ENCODE measurements at places on chromosomes 2 and 18.

DNA sequence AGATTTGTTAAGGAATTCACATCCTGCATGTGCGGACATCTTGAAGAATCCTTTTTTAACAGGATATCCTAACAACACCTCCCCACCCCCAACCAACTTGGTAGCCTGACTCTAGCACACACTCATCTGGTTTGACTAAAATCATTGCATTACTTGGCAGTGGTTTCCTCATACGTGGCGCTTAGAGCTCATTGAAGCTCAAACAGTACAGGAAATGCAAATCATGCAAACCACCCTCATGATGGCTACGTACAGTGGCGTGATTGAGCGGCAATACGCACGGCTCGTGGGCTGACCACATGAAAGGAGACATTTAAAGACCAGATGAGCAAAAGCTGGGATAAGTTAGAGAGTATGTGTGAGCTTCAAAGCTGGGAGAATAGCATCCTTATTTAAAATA lies 336.2 kb downstream of the ZEB2 start:
- DNase-seq: peak; percentile 42

DNA sequence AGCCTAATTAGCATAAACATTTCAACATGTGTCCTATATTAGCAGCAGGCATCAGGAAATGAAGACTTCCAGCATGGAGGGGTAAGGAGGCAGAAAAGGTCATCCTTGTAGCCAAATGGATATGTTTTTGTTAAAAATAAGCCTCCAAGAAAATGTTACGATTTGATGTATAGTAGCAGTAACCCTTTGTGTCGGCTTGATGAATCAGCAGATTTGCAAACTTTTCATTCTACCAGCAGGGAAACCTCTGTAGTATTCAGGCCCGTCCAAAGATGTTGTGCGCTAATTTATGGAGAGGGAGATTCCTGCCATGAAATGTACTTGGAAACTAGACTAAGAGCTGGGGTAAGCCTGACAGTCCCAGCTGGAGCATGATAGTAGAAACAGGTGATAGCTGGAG lies 780.8 kb upstream of the KLHL29 start:
- no peak for DNase-seq

DNA sequence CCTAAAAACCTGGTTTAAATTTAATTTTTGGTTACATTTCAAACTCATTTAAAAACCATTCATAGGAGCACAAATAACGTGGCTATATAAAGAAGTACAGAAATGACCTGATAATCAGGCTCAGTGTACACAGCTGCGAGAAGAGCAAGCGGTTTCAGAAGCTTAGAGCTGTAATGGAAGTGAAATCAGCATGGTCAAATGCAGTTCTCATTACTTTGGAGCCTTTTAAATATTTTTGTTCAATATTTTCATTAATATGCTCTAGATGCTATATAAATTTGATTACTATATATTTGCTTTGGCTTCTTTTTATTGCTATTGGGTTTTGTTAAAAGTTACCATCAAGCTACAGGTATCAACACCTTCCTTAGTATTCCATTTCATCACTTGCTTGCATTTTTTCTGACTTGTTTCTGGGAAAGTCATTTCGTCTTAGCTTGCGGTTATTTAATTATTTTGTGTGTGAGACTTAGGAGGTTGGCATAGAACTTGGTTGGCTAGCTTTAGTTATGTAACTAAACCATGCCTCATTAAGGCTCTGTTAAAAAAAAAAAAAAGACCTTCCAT lies 58.7 kb downstream of the AFTPH start:
- no peak for DNase-seq

DNA sequence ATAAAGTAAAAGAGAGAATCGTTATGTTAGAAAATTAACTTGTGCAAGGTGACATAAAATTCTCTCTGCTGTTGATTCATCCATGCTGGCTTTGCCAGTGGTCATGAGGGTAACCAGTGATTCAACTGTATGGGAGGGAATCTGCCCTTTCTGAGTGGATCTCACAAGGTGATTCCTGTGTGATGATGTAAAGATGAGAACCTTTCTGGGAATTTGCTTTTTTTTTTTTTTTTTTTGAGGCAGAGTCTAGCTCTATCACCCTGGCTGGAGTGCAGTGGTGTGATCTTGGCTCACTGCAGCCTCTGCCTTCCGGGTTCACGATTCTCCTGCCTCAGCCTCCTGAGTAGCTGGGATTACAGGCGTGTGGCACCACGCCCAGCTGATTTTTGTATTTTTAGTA lies 23.3 kb downstream of the RAB31 start:
- DNase-seq: no peak

DNA sequence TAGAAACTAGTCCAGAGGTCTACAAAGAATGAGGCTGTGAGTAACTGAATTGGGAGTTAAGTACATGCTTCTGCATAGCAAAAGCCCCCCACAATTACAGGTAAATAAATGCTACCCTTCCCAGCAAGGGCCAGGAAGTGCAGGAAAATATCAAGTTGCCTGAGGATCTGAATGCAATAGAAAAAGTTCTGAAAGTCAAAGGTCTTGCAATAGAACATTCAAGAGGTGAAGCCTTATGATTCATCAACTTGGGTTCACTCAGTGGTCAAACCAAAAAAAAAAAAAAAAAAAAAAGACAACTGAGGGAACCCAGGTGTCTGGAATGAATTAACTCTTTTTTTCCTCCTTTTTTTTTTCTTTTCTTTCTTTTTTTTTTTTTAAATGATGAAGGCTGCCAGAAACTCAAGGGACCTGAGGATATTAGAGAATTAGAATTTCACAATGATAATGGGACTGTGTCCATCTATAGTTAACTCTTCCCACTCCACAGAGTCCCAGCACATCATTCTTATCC lies 42.9 kb upstream of the RFX8 start:
- DNase-seq: no peak

GRCh38 chr2:98172150-98172765 lies 85.3 kb downstream of the VWA3B start:
- no peak for DNase-seq

GRCh38 chr2:187509667-187510417 lies 44.4 kb downstream of the TFPI start:
- DNase-seq: no peak

DNA sequence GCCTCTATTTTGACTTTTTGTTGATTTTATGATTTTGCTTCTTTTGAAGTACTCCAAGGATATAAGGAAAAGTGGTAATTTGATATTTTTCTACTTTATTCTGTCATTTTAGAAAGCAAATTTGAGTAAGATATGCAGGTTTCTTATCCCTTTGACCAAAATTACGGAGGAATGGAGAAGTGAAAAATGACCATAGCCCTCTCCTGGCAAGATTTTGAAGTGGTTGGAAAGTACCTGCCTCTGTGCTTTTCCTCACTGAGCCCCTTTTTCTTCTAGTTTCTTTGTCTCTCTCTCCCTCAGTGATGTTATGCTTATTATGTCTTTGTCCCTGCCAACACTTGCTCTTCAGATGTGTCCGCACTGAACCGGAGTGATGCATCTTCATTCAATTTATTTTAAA lies 898.1 kb downstream of the EPHA4 start:
- DNase-seq: no peak

DNA sequence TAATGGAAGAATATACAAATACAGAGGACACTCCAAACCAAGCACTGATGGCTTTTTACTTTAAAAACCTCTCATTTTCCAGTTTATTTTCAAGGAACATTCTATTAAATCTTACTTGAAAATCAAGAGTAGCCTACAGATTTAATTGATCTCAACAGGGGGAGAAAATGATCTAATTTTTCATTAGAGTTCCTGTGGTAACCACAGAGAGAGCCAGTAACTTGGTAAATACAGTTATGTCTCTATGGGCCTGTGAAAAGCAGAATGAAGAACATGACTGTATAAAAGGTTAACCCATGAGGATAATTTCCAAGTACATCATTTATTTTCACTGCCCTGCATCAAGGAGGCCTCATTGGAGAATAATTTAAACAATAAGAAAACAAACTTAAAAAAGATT lies 39.8 kb upstream of the ITPRID2 start:
- DNase-seq: no peak

- DNase-seq: no peak
These were observed 24.7 kb upstream of the AGAP1 start for GRCh38 chr2:235468978-235469655.

GRCh38 chr2:173647681-173648311 lies 293.1 kb downstream of the CDCA7 start:
- no peak for DNase-seq

DNA sequence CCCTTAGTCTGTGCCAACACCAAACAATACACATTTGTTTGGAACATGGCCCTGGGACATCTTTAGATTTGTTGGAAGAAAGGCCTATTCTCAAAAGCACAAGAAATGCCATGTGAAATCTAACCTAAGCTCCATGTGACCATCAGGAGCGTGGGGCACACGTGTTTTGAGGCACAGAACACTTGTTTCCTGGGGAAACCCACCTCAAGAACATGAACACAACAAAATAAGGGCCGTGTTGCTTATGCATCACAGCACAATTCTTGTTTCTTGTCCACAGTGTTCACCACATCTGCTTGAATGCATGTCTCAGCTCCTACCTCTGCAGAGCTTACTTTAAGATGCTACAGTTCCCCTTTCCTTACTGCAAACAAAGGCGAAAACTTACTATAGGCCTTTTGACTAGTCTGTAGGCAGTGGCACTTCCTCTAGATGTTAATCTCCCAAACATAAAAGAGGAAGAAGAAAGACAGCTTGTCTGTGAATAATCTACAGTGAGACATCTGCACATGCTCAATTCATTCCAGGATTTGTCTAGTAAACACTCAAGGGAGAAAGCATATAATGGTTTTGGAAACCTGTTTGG lies 165.0 kb downstream of the ANKRD44 start:
- no peak for DNase-seq

DNA sequence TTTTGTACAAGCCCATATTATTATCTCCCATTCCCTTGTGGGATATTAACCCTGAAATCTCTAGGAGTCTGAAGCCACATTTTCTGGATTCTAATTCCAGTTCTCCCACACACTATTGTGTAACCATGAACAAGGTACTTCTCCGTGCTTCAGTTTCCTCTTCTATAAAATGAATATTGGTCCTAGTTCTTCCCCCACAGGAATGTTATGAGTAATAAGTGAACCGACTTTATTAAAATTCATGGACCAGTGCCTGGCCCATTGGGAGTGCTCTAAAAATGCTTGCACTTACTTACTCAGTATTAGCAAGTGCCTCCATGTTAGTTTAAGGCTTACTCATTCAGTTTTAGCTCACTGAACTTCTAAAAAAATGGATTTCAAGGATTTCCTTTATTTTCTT lies 1.4 kb upstream of the ACMSD start:
- DNase-seq: no peak

GRCh38 chr18:10116574-10116973 lies 202.8 kb downstream of the VAPA start:
- no peak for DNase-seq

- no peak for DNase-seq
These were observed 778 bp downstream of the BBS5 start for GRCh38 chr2:169480079-169480465.

DNA sequence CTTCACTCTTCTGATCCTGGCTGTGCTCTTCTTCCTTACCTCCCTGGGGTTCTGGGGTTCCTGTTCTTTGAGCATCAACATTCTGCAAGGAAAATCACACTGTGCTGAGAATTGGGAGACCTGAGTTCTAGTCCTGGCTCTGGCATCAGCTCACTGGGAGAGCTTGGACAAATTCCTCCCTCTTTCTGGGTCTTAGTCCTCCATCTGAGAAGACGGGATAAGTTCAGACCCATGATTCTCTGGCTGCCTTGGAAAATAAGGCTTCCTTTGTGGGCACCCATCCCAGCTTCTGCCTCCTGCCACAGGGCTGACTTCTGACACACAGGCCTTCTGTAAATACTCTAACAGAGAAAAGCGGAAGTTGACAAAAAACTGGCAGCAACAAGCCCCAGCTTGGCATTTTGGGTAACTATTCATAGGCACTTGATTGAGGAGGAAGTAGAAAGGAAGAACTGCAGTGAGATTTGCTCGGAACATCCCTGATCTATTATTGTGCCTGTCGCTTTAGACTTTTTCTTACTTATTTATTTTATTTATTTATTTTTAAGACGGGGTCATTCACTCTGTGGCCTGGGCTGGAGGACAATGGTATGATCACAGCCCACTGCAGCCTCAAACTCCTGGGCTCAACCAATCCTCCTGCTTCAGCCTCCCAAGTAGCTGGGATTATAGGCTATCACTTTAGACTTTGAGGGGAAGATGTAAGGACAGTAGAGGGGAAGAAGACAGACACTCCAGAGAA lies 7.9 kb downstream of the PCBP1 start:
- DNase-seq: no peak

DNA sequence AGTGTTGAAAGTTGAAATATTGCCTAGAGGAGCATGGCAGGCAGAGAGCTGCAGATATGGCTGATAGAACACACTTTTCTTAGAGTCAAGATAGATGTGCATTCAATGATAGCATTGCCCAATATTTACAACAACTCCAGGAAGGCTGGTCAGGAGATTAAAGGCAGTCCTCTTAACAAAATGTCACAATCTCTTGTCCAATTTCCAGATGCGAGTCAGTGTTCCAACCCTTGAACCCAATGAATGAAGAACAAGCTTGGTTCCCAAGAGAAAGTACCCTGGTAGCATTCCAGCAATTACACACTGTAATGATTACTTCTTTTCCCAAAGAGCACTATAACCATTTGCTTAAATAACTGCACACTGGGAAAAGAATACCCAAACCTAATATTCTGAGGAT lies 839.4 kb upstream of the VRK2 start:
- DNase-seq: no peak

- no peak for DNase-seq
These were observed 964 bp downstream of the ZBTB7C start for GRCh38 chr18:48408111-48408726.

DNA sequence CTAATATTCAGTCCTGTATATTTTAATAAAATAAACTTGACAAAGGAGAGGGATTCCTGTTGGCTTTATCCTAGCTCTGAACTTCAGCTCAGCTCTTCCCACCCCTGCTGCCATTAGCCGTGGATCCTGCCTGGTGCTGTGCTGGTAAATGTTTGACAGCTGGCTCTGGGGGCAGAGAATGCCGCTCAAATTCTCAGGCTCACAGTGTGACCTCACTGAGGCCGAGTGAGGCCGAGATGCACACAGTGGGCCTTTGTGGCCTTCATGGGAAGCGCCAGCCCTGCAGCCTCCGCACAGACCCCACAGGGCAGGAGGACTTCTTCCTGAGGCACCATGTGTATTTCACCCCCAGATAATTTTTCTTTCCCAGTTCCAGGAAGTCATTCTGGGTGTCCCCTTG lies 16.5 kb upstream of the FAHD2A start:
- DNase-seq: no peak

DNA sequence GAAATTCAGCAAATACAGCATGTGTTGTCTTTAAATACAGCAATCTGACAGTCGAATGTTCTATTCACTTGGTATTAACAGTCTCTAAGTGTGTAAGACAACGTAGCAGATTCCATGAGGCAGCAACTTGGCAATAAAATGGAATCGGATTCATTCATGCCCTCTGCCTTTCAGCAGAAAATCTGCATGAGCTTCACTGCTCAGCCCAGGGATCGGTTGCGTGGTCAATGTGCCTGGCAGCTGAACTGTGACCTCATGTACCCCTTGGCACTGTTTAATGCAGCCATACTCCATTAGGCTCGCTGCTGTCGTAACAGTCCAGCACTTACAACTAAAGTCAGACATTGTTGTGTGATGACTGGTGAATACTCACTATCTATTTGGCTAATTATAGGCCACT lies 17.7 kb upstream of the RGPD4 start:
- DNase-seq: no peak

GRCh38 chr2:17271416-17271815 lies 246.8 kb downstream of the RAD51AP2 start:
- DNase-seq: no peak

Measured in stimulated activated CD4-positive, alpha-beta T cell treated with anti-CD3 and anti-CD28 coated beads, Interleukin-1b, Interleukin-23, amount 100 ng/mL, for 4 hours (primary cell).